GM12864 (cell line): ENCODE measurements at places on chromosomes 16 and 17.

DNA sequence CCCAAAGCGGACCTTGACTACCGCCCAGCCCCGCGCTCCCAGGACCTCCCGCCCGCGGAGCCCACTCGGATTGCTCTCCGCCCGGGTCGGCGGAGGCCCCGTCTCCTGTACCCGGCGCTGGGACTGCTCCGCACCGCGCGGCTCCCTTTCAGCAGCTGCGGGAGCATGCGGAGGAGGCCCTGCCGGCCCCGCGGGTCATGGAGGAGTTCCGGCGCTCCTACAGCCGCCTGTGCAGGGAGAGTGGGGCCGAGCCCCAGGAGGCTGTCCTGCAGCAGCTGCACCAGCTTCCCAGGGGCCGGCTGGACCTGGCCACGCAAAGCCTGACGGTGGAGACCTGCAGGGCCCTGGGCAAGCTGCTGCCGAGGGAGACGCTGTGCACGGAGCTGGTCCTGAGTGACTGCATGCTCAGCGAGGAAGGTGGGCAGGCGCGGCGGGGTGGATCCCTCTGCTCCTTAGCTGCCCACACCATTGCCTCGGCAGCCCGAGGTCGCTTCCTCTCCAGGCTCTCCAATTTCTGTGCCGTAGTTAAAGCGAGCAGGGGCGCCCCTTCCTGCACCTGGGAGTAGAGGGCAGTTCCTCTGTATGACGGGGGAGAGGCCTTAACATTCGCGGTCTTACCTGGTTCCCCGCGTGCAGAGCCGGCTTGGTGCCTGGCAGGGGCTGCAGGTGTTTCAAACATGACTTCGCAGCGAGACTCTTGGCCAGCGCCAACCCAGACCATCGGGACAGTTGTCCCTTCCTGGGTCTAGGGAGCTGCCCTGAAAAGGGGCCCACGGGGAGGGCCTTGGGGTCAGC lies 539 bp downstream of the LRRC45 start:
- DNase-seq, result no peak

GRCh38 chr16:85926370-85926769 lies 27.4 kb downstream of the IRF8 start:
- DNase-seq, result no peak

- no peak for DNase-seq
Measured at GRCh38 chr17:77526728-77527350, 386.1 kb downstream of the SEC14L1 start.

- DNase-seq, result no peak
Measured at GRCh38 chr16:15404792-15405191, 9.2 kb downstream of the MPV17L start.
